Right lung (tissue), 10 donors: ENCODE measurements at places on chromosomes 1 and 21. TPM values are rescaled to one million over a fixed set of nuclear protein-coding genes. Genes with fewer than 3 reads are reported as not detected.

The BEND5 gene
- polyA plus RNA-seq, result 41.0 TPM

The DNAI4 gene
- 13.3 TPM for polyA plus RNA-seq

DNA sequence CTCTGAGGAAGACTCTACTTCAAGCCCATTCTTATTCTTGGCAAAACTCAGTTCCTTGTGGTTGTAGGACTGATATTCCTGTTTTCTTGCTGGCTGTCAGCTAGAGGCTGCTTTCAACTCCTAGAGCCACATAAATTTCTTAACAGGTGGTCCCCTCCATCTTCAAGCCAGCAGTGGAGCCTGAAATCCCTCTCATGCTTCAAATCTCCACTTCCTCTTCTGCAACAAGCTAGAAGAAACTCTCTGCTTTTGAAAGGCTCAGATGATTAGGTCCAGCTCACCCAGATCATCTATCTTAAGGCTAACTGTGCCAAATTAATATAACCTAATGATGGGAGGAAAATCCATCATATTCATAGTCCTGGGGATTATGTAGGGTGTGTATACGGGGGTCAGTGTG, 43.2 kb upstream of the CD34 start:
- DNase-seq, result no peak

DNA sequence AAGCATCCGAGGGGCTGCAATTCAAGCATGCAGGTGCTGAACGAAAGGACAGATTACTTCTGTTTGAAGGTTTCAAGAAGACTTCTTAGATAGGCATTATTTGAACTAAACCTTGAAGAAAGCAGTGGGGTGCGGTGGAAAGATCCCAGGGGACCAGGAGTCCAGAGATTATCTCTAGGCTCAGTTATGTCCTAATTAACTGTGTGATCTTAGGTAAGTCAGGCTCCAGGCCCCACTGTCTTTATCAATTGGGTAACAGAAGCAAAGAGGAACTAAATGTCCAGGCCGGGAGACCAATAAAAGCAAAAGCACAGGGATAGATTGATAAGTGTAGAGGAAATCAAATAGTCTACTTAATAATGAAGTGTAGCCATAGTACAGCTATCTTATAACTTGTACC, 72.9 kb upstream of the CDC42BPA start:
- DNase-seq, result no peak

- no peak for DNase-seq
Observed at GRCh38 chr1:227192163-227192562, 126.1 kb downstream of the CDC42BPA start.
